ENCODE measurements at places on chromosomes 5 and 9.

DNA sequence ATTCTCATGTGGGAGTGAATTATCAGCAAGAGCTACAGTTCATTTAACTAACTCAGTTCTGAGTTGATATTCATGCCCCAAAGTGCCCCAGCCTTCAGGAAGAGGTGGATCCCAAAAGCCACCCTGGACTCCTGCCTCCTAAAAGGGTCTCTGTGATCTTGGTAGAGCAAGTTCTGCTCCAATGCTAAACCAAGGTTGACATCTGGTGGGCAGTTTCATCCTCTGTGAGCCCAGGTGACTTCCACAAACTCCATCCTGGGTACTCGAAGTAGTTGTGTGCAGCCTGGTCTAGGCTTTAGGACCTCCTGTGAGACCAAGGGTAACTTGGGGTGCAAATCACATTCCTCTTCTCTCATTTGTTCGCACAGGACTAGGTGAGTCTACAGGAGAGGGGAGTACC lies 816.8 kb downstream of the MTRR start:
- DNase-seq = no peak

DNA sequence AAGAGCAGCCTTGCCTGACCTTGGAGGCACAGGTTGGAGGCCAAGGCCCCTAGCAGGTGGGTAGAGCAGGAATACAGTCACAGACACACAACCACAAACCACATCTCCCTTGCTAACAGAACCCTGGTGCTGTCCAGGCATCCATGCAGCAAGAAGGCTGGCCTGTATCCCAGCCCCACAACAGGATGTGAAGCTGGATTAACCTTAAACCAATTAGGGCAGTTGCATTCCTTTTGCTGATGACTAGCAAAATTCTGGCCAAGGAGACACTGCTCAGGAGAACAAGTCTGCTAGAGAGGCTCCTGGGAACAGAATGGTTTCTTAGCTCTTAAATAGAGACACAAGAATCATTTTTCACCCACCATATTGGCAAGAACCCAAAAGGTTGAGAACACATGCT lies 97.8 kb downstream of the C5orf15 start:
- no peak for DNase-seq

- no peak for DNase-seq
Measured at GRCh38 chr9:87581949-87582637, 84.4 kb downstream of the DAPK1 start.

- no peak for DNase-seq
Measured at GRCh38 chr5:132877938-132878337, 4.5 kb downstream of the LEAP2 start.

DNA sequence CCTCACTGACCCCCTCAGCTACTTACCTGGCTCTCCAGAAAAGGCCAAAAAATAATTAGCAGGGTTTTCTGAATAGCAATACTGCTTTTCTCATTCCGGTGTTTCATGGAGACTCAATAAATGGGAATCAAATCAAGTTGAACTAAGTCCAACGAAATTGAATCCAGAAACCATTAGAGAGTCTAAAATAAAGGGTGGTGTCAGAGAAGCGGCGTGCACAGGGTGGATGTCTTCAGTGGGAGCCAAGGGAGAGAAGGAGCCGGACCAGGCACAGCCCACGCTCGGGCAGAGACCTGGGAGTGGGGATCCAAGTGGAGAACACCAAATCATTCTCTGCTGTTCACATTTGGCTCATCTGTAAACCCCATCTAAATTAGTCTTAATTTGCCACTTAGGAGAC lies 40.2 kb upstream of the WWC1 start:
- no peak for DNase-seq

DNA sequence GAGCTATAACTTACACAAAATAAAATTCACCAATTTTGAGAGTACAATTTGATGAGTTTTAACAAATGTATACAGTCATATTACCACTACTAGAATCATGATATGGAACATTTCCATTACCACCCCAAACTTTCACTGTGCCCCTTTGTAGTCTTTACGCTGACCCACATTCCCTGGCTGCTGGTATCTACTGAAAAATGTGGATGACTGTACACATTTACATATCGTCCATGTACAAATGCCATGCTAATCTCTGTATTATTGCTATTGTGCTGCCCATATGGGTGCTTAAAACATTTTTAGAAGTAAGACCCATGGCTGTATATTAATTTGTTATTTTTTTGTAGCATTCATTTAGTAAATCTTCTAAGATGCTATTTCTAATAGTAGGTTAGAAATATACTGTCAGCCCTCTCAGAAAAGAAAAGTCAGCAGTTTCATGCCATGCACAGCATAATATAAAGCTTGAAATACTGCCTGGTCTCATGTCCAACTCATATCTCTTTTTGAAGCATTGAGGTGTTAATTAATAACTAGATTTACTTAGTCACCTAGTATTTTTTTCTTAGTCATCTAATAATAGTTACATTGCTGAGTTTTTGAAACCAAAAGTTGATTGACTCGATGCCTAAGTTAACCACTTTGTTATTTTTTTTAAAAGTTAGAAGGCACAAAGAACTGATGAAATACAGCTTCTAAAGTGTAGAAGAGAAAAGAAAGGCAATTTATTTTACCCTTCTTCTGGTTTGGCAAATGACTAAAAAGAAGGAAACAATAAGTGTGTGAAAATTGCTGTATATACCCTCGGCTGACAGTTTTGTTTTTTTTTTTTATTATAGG lies 188.3 kb upstream of the MEF2C start:
- DNase-seq = no peak

GRCh38 chr5:91288118-91288916 lies 94.8 kb downstream of the ARRDC3 start:
- no peak for DNase-seq

DNA sequence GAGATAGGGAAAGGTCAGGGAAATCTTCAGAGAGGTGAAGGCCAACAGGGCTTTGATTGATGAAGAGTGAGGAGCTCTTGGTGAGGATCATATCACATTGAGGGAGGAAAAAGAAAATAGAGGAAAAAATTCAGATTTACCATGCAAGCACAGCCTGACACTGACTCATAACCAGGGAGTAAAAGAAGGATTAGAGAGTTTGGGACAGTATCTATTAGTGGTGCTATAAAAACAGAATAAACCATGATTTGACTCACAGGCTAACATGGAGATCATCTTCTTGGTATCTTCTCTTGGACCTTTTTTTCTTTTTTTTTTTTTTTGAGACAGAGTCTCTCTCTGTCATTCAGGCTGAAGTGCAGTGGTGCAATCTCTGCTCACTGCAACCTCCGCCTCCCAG lies 44.4 kb downstream of the MUSK start:
- DNase-seq = no peak

DNA sequence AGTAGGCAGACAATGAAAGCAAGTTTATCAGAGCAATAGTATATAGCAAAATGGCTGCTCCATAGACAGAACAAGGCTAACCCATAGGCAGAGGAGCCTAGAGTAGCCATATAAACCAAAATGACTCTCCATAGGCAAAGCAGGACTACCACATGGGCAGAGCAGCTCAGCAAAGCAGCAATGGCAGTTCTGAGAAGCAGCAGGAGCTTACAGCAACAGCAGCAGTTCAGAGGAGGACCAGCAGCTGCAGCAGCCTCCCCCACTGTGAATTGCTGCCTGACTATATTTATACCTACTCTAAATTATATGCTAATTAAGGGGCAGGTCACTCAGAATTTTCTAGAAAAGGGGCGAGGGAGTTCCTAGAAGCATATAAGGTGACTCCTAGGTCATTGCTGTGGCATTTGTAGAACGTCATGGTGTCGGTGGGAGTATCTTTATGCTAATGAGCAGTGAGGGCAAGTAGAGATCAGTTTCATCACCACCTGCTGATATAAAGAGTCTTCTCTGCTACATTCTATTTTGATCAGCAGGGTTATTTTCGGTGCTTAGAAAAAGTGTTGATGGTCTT lies 1115.5 kb downstream of the DTWD2 start:
- DNase-seq = no peak

GRCh38 chr5:58462623-58463230 lies 2.8 kb upstream of the PLK2 start:
- no peak for DNase-seq

- DNase-seq = no peak
Measured at GRCh38 chr9:116555556-116556155, 131.4 kb upstream of the TRIM32 start.

- DNase-seq = no peak
Measured at GRCh38 chr5:175670372-175670771, 12.5 kb downstream of the HRH2 start.

GRCh38 chr5:166781737-166782136 lies 1509.7 kb upstream of the WWC1 start:
- no peak for DNase-seq

GRCh38 chr5:169646856-169647255 lies 9.8 kb downstream of the DOCK2 start:
- DNase-seq = no peak

DNA sequence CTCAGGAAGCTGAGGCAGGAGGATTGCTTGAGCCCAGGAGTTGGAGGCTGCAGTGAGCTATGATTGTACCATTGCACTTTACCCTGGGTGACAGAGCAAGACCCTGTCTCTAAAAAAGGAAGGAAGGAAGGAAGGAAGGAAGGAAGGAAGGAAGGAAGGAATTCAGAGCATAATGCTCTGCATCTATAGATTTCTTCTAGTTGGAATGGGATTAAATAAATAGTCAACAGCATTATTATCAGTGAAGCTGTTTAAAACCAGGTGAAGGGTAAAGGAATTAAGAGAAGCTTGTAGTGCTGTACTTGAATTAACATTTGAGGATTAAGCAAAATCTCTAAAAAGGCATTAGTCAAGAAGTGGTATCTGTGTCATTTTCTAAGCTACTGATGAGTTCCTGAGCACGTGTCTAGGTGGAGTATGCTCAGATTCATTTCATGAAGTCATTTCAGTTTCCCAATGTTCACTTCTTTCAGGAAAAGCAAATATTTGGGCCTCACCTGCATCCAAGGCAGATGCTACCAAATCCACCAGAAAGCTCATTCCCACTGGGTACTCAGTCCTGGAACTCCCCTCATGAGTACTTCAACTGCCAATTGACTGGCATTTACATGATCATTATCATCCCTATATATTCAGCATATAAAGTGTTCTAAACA lies 8.4 kb downstream of the PDE6A start:
- DNase-seq = no peak

- DNase-seq = no peak
Measured at GRCh38 chr9:98383758-98384157, 128.3 kb upstream of the TBC1D2 start.

DNA sequence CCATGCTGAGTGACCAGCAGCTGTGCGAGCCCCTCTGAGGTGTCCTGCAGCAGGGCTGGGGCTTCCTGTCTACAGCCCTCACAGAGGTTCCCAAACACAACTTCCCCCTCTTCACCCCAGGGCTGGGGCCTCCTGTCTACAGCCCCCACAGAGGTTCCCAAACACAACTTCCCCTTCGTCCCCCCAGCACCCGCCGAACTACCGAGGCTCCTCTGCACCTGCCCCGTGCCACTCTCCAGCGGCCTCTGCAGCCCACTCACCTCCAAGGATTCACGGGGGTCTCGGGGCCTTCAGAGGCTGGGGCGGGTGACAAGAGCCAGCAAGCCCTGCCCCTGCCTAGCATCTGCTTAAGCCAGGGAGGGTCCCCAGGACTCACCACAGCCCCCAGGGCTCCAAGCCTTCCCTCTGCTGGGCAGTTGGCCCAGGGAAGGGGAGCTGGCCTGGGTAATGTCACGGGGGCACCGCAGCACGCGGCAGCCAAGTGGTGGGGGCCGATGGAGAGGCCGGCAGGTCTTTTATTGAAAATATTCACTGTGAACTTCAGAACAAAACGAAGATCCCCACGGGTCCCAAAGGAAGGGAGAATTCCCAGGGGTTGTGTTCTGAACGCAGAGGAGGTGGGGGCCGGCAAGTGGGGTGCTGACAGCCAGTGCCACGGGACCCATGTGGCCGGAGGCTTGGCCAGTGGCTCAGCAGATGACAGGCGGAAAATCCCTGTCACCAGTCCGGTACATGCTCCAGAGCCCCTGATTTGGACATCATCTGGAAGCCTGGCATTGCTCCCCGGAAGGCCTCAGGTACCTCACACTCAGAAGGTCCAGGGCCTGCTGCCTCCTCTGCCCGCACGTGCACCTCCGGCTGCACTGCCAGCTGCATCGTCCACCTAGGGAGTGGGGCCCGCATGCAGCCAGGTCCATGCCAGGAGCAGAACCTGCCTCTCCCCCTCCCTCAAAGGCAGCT lies 125.3 kb downstream of the ADAMTS2 start:
- DNase-seq = no peak

DNA sequence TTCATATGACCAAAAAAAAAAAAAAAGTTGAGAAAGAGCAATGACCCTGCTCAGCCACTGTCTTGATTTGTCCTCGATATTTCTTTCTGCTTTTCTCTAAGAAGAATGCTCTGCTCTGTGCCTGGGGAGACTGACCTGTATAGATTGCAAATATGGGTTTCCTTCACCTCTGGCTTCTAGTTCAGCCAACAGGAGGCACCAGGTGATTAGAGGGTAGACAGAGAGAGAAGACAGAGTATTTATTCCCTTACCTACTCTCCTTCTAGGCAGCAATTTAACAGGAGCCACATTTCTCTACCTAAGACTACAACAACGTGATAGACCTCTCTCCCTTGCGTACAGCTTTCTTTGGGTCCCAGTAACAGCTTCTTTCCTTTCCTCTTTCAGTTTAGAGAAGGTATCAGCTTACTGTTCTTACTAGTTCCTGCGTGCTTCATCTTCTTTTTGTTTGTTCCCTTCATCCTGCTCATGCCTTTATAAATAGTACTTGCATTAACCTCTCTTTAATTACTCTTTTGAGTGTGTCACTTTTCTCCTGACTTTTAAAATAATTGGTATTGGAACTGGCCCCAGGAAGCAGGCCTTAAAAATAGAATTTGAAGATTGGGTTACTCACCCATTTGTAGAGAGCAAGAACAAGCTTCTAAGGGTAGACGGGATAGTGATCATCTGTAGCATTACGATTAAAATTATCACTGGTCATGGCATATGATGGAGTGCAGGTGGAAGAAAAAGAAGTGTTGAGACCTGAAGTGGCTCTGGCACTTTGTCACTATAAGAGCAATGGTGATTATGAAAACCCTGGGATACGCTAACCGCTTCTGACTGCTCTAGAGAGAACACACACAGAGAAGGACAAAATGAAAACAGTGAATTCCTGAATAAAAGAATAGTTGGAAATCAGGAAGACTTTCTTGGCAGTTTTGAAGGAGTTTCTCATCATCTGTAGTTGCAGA lies 161.2 kb upstream of the FSTL4 start:
- no peak for DNase-seq

DNA sequence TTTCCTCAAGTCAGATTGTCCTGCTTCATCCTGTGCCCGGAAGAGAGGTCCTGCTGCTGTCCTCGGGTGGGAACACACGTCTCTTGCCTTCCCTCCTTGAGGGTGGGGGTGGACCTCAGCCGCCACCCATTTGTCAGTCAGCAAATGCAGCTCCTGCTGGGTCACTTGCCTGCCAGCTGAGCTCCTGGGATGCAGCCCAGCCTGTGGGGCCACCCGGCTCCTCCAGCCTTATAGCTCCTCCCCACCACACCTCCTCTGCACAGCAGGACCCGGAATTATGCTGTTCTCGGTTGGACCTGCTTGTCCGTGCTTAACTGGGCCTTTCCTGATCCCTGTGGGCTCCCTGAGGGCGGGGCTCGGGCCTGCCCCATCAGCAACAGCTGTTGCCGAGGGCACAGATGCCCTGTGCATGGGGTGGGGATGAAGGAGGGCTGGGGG lies 52.7 kb downstream of the RXRA start:
- DNase-seq = no peak

- no peak for DNase-seq
Measured at GRCh38 chr5:143812085-143812705, at the start of gene HMHB1. Gene HMHB1, plus strand, starts transcription at chr5:143812161.
